ENCODE measurements at places on chromosomes 3 and 15. TPM values are rescaled to one million over a fixed set of nuclear protein-coding genes. Genes with fewer than 3 reads are reported as not detected.

Gene C3orf85
- total RNA-seq: not detected

DNA sequence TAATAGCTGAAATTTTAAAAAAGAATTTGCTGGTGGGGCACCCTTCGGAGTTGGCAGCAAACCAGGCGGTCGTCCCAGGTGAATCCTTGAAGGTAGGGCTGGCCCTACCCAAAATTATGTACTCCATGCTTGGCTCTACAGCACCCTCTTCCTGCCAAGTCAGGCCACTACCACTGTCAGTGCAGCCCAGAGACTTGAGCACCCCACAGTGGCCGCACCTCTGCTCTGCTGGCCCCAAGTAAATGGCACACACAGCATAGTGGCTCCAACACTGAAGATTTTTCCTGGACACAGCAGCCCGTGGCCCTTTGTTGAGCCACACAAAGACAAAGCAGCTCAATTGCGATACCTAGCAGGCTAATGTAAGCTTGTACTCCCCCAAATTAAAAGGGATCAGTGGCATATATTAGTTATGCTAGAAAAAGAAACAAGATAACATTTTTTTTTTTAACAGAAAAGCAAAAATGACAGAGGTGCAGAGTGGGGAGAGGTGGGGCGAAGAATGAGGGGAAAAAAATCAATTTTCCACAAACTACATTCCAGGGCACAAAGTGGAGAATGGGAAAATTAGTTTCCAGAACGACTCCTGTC is 250.5 kb downstream of the UACA start:
- no peak for DNase-seq

DNA sequence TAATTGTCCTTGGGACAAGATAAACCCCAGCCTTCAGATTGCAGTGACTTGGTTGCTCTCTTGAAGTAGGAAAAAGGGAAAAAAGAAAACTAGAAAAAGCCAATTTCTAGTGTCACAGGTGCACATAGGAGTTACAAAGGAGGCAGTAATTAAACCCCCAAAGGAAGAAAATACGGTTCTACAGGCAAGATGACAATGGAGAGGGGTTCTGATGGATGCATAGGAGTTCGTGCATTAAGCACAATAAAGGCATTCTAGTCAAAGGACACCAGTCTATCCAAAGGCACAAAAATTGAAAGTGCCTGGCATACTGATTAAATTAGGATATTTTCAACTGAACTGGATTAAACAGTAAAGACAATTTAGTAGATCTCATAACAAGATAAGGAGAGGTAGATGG is 31.6 kb upstream of the MTMR14 start:
- DNase-seq: no peak

DNA sequence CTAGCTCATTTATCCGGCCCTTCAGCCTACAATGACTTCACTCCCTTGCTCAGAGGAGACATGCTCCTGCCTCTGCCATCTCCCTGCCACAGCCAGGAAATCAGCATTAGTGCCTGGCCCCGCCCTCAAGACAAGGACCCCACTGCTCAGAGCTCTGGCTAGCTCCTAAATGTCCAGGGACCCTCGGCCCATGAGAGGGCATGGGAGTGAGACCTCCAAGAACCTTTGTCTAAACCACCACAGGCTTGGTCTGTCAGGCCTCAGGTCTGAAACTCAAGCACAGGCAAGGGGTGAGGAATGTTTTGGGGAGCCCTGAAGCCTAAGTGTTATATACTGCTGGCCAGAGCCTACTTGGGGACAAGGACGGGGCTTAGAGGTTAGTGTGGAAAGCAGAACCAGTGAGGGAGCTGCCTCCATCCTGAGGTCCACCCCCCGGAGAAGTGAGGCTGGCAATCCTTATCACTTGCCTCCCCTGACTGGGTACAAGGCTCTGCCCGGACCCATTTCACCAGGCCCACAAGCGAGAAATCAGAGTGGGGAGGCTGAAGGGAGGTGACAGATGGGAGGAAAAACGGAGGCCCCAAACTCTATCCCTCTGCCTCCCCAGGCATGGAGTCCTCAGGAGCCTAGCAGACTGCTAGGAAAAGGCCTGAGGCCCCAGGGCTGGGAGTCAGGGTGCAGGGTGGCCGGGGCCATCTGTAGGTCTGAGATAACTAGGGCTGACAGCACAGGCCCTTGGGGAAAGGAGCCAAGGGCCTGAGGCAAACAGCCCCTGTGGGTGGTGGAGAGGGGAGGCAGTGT is 18.8 kb downstream of the SHF start:
- no peak for DNase-seq

- DNase-seq: no peak
Observed at GRCh38 chr15:90231028-90232017, 2.4 kb downstream of the CIB1 start.

Gene CA12
- total RNA-seq: 8.9 TPM

- DNase-seq: no peak
Observed at GRCh38 chr3:133512416-133513089, 60.9 kb upstream of the CDV3 start.

GRCh38 chr3:17974206-17974841 is 231.9 kb upstream of the TBC1D5 start:
- DNase-seq: no peak

Gene CEMIP
- 0.82 TPM for total RNA-seq

GRCh38 chr3:24943961-24944360 is 449.3 kb upstream of the THRB start:
- DNase-seq: no peak

DNA sequence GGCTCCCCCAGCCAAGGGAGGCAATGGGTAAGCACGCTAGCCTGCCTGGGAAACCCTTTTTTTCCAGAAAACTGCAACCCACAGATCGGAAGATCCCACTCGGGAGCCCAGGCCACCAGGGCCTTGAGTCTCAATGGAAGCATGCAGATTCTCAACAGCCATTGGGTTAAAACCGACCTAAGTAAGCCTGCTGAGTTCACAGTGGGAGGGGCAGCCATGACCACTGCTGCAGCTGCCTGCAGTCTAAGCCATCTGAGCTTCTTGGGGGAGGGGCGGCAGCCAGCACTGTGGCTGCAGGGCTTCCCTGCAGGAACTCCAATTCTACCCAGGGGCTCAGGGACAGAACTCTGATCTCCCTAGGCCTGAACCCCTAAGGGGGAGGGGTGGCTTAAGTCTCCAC is 82.0 kb downstream of the DPPA2 start:
- no peak for DNase-seq

- DNase-seq: no peak
Observed at GRCh38 chr15:48693484-48693883, 48.0 kb upstream of the FBN1 start.

- DNase-seq: no peak
Observed at GRCh38 chr3:38805004-38805403, 11.0 kb downstream of the SCN10A start.

DNA sequence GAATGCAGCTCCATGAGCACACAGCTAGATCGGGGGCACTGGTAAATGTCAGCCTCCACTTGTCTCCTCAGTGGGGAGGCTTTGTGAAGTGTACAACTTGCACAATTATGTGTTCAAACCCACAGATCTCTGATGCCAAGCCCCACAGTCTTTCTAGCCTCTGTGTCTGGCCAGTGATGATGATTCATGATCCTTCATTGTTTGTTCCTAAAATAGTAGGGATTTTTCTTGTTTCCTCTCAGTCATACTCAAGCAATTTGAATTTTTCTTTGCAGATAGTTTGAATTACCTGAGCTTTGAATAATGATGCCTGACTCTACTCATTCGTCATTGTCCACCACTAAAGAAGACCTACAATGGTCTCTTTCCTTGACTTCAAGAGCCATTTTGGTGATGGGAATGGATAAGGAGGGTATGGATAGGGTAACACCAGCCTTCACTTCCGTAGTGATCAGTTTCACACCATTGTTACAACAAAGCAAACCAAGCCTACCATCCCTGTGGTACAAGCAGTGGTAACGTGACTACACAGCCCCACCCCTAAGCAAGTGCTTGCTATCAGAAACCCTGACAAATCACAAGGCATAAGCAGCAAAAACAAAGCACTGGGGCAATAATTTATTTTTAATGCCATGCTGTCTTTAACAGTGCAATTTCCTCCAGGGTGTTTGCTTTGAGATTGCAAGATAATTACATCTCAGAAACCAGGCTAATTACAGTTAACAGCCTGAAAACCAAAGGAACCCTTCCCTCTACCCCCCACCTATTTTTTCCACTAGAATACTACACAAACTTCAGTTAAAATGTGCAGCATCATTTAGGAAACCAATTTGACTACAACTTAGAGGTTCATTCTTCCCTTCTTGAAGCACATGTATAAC is 114.1 kb upstream of the PPP2R3A start:
- no peak for DNase-seq

- DNase-seq: no peak
Observed at GRCh38 chr3:124119056-124119716, 127.3 kb upstream of the ROPN1 start.

GRCh38 chr3:189419683-189420082 is 211.5 kb upstream of the TP63 start:
- no peak for DNase-seq

Gene ZBTB20
- total RNA-seq: 79.5 TPM

GRCh38 chr3:126284258-126284904 is 72.8 kb downstream of the KLF15 start:
- no peak for DNase-seq

DNA sequence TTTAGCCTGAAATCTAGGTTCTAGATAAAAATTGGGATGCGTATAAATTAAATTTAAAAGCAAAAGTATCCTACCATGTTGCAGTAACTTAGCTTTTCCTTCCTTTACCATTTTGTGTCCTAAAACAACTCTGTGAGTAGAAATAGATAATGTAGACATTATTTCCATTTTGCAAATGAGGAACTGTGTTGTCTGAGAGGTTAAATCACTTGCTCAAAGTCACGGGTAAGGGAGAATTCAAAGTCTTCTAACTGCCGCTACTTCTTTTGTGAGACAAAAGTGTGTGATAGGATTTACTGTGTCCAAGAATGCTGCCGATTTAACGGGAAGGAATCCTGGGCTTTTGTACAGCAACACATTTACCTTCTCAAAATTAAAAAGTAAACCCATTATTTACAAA is 40.7 kb downstream of the MYO1E start:
- DNase-seq: no peak

GRCh38 chr3:14431452-14431916 is 29.1 kb downstream of the SLC6A6 start:
- DNase-seq: no peak

DNA sequence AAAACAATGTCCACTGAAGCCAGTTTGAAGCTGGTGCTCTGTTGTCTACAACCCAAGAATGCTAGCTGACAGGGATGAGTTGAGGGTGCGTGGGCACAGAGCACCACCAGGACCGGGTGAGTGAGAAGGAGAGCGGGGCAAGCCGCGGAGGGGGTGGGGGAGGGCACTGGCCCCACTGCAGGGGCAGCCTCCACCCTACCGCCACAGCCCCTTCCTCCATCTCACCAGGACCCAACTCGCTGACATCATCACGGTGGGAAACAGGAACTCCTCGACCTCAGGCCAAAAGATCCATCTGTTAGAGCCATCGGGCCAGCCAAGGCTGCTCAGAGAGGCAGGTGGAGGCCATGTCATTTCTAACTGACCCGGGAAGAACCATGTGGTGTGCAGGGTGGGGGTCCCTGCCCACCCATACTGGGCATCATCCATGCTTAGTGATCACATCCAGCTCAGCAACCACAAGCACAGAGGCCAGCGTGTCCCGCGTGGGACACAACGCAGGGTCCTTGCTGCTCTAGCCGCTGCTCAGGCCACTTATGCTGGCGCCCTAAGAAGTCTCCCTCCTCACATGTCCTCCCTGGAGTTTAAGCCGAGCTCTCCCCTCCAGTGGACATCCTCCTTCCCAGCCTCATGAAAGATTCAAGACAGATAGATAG is 57.6 kb upstream of the GATA2 start:
- DNase-seq: no peak

Gene CIDEC
- total RNA-seq: not detected

GRCh38 chr15:78872155-78872971 is at the start of gene MORF4L1:
MORF4L1 (plus strand) TSS chr15:78872890; CDS start chr15:78873018, 128 bp downstream.
- DNase-seq: peak; percentile 99

GRCh38 chr3:149080011-149080698 is 6.2 kb downstream of the HLTF start:
- no peak for DNase-seq

- DNase-seq: no peak
Observed at GRCh38 chr15:92574161-92574560, 81.4 kb downstream of the FAM174B start.

GRCh38 chr3:56591262-56591661 is 34.3 kb downstream of the CCDC66 start:
- no peak for DNase-seq

Gene SLC28A2
- 0.10 TPM for total RNA-seq

GRCh38 chr15:26662283-26662682 is 110.6 kb downstream of the GABRB3 start:
- peak; percentile 15 for DNase-seq

- no peak for DNase-seq
Observed at GRCh38 chr3:172649987-172650386, 60.9 kb downstream of the NCEH1 start.

GRCh38 chr15:50262533-50262932 is 3.0 kb downstream of the HDC start:
- no peak for DNase-seq

Gene SLC22A14
- total RNA-seq: not detected

- no peak for DNase-seq
Observed at GRCh38 chr3:23487015-23487414, 283.9 kb downstream of the UBE2E2 start.

- peak; percentile 92 for DNase-seq
Observed at GRCh38 chr15:47717036-47717612, at the start of gene SEMA6D. SEMA6D (plus strand) TSS chr15:47717505; CDS start chr15:47759799, 42,294 bp downstream.

Gene KCNAB1
- 6.3 TPM for total RNA-seq

- no peak for DNase-seq
Observed at GRCh38 chr3:192953926-192954325, 36.3 kb upstream of the MB21D2 start.

DNA sequence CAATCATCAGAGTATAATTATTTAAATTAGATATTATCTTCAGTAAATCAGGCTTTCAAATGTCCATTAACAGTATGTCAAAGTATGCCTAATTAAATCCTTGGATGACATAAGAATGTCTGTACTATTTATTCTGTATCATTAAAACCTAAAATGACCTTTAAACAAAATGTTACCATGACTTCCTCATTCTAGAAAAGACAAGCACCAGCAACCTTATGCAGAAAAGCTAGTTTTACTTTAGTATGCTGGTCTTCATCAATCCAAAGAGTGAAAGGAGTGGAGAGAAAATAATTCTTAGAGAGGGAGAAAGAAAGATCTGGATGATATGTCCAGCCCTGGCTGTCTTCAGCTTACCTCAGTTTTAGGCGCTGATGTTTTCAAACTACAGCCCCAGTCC is 140.1 kb upstream of the UBE2E2 start:
- DNase-seq: no peak

GRCh38 chr15:34039790-34040113 is 748 bp upstream of the AVEN start:
- DNase-seq: no peak

GRCh38 chr3:177147790-177148189 is 49.5 kb downstream of the TBL1XR1 start:
- DNase-seq: no peak

Gene KIF23
- 19.5 TPM for total RNA-seq

Gene ST3GAL6
- 11.6 TPM for total RNA-seq

GRCh38 chr3:48588230-48588629 is 6.9 kb downstream of the COL7A1 start:
- DNase-seq: no peak

- DNase-seq: no peak
Observed at GRCh38 chr15:27646531-27646930, 452.6 kb downstream of the OCA2 start.

All from tongue (tissue), 3 donors.